ENCODE measurements at places on chromosomes 1 and 21.

GRCh38 chr1:8238141-8239038 lies 79.5 kb upstream of the SLC45A1 start:
- no peak for DNase-seq

DNA sequence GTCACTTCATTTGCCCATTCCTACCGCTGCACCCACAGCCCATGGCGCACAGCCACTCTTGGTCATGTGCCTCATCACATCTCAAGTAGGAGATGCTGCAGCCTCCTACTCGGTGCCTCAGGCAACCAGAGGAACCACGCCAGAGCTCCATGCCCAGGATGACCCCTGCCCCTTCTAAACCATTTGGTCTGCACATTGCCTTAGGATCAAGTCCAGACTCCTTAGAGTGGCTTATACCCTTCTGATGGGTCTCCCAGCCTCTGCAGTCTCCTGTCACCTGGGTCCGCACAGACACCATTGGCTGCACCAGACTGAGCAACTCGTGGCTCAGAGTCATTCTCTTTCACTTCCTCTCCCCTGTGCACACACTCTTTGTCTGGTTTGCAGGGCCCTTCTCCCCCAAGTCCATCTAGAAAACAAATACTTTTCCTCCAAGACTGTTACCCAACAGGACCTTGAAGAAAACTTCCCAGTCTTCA lies 2.2 kb upstream of the ADORA3 start:
- DNase-seq = no peak

DNA sequence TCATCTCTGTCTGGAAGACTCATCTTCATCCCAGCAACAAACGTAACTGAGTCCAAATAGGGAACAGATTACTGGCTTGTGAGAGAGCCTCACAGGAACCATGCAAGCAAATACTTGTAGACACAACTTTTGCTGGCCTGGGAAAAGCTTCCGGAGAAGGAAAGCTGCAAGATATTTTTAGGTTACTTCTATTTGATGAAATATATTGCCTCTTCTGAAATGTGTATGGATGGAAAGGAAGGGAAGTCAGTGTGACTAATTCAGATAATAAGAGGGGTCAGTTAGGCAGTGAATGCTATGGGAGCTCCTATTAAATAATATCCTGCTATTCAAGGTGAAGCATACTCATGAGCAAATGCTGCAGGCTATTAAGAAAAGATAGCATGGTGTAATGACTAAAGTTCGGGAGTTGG lies 20.4 kb upstream of the FGGY start:
- no peak for DNase-seq

- DNase-seq = no peak
These were observed 104.9 kb upstream of the EDN2 start for GRCh38 chr1:41589395-41589794.

DNA sequence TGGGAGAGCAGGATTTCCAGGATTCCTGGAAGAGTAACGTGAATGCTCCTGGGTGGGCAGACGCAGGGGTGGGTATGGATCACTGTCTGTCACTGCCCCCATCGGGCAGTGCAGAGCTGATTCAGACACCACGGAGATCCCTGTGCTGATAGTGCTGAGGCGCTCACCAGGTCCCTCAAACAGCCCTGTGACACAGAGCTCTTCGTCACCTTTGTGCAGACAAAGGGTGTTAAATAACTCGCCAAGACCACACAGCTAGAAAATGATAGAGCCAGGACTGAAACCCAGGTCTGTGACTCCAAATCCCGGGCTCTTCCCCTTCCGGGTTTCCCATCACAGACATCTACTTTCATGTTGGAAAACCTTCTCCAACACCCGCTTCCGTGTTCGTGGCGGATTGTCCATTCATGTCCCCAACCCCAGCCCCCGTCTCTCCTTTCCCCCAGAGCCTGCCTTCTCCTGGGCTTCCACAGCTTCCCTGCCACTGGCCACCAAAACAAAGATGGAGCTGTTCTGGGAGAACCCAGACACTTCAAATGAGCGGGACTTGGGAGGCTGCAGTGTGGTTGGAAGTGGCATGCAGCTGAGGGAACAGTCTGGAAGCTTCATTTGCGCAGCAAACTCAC lies 2.6 kb downstream of the EFHD2 start:
- DNase-seq = no peak

DNA sequence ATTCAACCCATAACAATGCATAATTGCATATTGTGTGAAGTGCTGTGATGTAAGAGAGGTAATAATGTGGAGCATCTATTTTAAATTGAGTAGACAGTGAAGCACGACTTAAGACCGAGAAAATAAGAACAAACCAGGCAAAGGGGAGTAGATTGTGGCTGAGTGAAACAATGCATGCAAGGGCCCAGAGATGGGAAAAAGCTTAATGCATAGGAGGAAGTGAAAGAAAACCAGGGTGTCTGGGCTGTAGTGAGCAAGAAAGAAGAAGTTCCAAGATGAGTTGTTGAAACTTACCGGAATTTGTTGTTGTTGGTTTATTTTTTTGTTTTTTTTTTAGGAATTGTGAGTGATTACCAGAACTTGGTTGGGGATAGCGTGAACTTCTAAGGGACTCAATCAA lies 104.7 kb downstream of the SNX7 start:
- no peak for DNase-seq

GRCh38 chr1:78070758-78071157 lies 25.0 kb downstream of the GIPC2 start:
- peak; percentile 79 for DNase-seq

GRCh38 chr1:195075973-195076372 lies 1532.3 kb downstream of the KCNT2 start:
- DNase-seq = no peak

DNA sequence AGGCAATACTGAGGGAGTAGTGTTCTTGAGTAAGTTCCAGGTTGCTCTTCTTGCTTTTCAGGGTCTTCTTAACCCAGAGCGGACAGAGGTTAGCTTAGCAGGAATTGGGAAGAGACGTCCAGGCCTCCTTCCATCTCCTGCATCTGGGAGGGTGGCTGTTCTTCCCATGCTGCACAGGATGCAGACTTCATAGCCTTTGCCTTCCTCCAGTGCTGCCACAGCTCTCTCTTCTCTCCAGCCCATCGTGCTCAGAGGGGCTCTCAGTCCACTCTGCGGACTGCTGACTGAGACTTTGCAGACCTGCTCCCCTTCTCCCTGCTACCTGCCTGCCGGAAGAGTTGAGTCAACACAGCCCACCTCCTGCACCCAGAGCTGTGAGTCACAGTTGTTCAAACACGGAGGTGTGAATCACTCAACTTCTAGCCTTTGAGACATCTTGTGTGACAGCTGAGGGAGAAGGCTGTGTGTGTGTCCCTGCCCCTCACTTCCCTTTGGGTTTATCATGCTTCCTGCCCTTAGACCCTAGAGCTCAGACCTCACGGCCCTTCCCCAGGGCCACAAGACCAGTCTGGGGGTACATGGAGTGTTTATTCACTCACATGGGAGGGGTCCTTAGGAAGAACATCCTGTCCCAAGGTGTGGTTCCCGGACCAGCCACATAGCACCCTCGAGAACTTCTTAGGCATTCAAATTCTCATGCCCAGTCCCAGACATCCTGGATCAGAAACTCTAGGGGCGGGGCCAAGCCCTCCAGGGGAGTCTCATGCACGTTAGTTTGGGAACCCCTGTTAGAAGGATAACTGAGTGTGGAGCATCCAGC lies 158.3 kb upstream of the CACNA1E start:
- DNase-seq = peak; percentile 24

GRCh38 chr21:38330666-38331065 lies 73.9 kb downstream of the KCNJ15 start:
- DNase-seq = no peak

GRCh38 chr1:198601936-198602889 lies 36.6 kb upstream of the PTPRC start:
- DNase-seq = no peak

DNA sequence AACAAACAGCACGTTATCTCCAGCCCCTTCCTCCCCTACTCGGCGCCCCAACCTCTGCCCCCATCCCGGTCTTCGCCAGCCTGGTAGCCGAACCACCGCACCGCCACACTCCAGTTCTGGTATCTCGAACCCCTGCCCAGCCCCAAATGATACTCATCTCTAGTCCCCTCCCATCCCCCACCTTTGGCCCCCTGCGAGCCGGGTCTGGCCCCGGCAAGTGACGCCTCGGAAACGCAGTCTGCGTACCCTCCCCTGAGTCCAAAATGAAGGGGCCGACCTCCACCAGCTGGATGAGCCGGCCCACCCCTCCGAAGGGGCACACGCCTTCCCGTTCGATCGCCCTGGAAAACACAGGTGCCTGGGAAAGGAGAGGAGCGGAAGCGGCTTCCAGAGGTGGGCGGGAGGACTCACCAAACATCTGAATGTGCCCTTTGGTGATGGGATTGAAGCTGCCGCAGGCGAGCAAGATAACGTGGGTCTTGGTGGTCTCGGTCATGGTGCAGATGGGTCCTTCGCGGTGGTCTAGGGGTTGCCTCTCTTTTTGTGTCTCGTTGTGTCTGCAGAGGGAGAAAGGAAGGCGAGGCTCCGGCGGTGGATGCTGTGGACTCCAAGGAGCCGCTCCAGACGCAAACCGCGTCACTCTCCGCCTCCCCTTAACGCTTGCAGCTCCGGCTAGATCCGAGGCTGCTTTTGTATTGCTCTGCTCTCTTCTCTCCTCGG lies at the start of gene NMNAT2:
TSS of gene NMNAT2 (minus strand) at position 609 of the 720 bp plus-strand sequence. CDS start at position 496, 113 bp downstream.
- DNase-seq = no peak

GRCh38 chr1:202654079-202654478 lies 56.2 kb downstream of the SYT2 start:
- DNase-seq = no peak

DNA sequence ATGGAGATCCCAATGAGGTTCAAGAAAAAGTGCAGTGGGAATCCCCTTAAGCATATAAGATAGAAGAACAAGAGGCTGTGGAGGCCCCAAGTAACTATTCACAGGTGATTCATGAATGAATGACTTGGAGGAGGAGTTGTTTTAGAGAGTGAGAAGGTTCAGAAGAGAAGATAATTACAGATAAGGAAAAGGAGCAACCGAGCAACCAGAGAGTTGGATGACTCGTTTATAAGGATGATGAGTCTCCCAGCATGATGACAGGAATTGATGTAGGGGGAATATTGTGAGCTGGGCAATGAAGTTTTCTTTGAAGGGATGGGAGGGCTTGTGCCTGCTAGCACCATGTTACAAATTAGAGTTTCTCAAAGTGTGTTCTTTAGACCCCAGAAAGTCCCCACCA lies 9.8 kb downstream of the C8A start:
- DNase-seq = peak; percentile 50

DNA sequence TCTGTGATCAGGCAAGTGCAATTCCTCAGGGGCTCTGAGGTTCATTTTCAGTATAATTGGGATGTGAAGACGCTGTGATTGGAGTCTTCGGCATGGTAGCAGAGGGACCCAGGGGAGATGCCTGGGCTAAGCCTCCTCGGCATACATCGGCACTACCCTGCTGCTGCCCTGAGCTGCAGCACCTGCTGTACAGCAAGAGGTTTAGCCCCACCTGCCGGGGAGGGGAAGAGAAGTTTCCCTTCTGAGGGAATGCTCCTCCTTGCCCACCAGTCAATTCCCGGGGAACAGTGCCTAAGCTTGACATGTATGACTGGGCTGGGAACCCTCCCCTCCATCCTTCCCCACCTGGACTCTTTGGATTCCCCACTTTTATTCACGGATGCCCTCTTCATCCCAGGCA lies 24.9 kb downstream of the CNIH3 start:
- DNase-seq = no peak

GRCh38 chr1:96367791-96368190 lies 353.8 kb upstream of the PTBP2 start:
- DNase-seq = no peak

DNA sequence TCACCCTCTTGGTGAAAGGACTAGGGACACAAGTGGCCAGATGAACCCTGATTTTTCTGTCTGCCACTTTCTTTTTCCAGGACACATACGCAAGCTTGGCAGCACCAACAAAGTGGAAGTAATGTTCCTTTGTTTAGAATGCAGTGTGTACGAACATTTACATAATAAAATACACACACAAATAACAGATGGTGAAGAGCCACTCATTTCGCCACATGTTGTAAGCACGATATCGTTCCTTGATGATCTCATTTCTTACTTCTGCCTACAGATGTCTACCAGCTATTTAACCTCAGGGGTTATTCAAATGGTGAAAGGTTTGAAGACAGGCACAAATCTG lies 670.2 kb upstream of the CXADR start:
- DNase-seq = no peak

DNA sequence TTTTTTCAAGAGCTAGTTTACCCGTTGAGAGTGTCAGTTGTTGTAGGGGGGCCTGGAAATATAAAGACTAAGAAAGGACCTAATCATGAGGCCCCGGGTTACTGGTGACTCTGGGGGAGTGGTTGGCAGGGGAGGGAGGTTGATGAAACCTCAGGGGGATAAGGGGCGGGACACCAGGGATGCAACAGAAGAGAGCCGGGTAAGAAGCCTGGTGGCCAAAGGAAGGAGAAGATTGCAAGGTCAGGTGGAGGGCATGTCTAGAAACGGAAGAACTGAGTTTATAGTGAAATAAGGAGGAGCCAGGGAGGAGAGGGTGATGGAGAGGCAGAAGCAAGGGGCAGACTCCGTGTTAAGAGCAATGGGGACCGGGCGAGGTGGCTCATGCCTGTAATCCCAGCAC lies 12.5 kb upstream of the SPOCD1 start:
- no peak for DNase-seq

- DNase-seq = no peak
These were observed 9.8 kb downstream of the TMEM35B start for GRCh38 chr1:34975338-34975737.

All from kidney glomerular epithelial cell (primary cell).